ENCODE measurements at places on chromosomes 5 and 9. TPM values are rescaled to one million over a fixed set of nuclear protein-coding genes. Genes with fewer than 3 reads are reported as not detected.

GRCh38 chr5:88693071-88693932 is 189.7 kb downstream of the MEF2C start:
- H3K36me3 ChIP-seq, result no peaks in the 10 kb centered on the region
- 0 out of 2 replicates have a peak, but pooled peaks cover 2% of the 10 kb centered on the region for H3K27me3 ChIP-seq
- H3K27ac ChIP-seq, result no peak overlapping the region
- peaks cover 13% of the 10 kb centered on the region for H3K4me1 ChIP-seq

GRCh38 chr5:76733049-76733417 is 17.1 kb downstream of the F2R start:
- no peak for DNase-seq
- H3K4me3 ChIP-seq, result no peak overlapping the region
- H3K4me1 ChIP-seq, result no peaks in the 10 kb centered on the region
- no peak overlapping the region for H3K27ac ChIP-seq

GRCh38 chr9:130943777-130944176 is 4.7 kb upstream of the FIBCD1 start:
- no peaks in the 10 kb centered on the region for H3K36me3 ChIP-seq
- no peak overlapping the region for H3K4me3 ChIP-seq
- no peaks in the 10 kb centered on the region for H3K4me1 ChIP-seq

DNA sequence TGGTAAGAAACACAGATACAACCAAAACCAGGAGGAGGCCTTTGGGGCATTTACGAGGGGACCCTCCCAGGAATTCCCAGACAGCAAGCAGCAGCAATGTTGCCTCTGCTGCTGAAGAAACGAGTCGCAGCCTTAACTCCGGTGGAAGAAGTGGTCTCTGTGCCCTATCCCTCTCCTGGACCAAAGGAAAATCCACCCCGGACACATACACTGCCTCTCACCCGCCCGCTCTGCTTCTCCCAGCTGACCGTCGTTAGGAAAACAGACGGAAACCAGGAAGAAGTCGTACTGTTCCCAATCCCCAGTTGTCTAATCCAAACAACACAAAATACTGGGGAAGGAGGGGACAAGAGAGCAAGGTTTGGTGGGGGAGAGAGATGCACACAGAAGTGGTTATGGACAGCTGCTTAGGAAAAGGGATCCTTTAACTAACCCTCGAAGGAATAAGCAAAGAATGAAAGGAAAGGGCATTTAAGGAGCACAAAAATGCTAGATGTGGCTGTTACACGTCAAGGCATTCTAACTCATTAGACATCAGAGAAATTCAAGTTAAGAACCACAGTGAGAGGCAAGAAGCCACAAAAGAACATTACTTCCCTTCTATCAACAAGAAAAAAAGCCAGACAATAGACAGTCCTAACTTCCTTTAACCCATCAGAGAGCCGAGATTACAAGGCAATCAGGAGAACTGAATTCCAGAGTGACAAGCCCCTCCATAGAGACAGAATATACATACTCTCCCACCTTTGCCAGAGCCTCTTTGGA is 71.9 kb downstream of the ACTL7B start:
- H3K27me3 ChIP-seq, result no peaks in the 10 kb centered on the region
- no peaks in the 10 kb centered on the region for H3K36me3 ChIP-seq

DNA sequence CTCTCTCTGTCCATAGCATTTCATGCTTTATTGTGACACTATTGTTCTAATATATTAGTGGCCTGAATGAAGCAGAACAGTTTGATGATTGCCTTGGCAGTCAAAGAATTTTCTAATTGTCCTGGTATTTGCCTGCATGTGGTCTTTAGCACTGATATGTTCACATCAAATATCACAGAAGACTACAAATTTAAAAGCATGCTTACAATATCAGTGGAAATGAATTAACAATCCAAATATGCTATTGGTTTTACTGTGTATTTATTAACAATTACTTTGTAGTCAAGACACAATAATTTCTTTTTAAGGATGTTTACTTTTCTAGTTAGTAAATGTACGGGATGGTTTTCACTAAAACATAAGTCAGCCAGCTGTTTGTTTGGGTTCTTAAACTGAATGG is 18.3 kb downstream of the EFNA5 start:
- no peaks in the 10 kb centered on the region for H3K4me1 ChIP-seq
- H3K27me3 ChIP-seq, result no peaks in the 10 kb centered on the region
- H3K27ac ChIP-seq, result no peak overlapping the region
- DNase-seq, result no peak

DNA sequence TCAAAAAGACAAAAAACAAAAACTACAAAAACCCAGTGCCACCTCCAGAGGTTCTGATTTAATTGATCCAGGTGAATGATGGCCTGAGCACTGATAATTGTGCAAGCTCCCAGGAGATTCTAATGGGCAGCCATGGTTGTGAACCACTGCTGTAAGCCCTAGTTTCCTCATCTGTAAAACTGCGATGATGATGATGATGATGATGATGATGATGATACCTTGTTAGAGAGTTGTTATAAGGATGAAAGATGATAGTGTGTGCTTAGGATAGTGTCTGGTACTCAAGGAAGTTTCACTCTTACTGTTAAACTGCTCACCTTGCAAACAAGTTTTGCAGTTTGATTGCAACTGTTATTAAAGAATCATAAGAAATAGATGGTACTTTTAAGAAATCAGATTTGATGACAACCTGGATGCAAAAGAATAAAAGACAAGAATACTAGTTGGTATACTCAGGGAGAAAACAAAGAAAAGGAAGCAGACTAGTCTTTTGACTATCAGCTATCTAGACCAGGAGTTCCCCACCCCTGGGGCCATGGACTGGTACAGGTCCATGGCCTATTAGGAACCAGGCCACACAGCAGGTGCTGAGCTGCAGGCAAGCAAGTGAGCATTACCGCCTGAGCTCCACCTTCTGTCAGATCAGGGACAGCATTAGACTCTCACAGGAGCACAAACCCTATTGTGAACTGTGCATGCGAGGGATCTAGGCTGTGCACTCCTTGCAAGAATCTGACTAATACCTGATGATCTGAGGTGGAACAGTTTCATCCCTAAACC is 98.0 kb downstream of the OR2K2 start:
- H3K4me3 ChIP-seq, result no peak overlapping the region
- H3K4me1 ChIP-seq, result no peaks in the 10 kb centered on the region
- no peaks in the 10 kb centered on the region for H3K27me3 ChIP-seq
- no peak for DNase-seq

- H3K27ac ChIP-seq, result no peak overlapping the region
- DNase-seq, result no peak
- peaks cover 3% of the 10 kb centered on the region for H3K4me1 ChIP-seq
- H3K4me3 ChIP-seq, result no peak overlapping the region
These were observed 37.1 kb upstream of the RAPGEF6 start for GRCh38 chr5:131671994-131672655.

DNA sequence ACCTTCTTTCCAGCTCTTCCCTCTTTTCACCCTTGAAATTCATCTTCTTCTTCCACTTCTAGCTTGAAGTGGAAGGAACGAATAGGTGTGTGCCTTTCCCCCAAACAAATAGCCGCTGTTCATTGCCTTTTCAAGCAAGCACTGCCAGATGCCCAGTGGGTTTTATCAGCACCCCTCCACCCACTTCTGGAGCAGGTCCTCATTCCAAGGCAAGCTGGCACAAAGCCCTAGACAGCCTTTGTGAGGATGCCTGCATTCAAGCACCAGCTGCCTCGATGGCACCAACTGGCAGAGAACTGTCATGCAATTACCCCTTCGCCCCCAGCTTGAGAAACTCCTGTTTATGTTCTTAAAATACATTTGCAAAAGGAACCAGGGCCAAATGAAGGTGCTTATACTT is 36.5 kb downstream of the SERINC5 start:
- H3K4me3 ChIP-seq, result no peak overlapping the region
- no peak overlapping the region for H3K27ac ChIP-seq
- peaks cover 16% of the 10 kb centered on the region for H3K4me1 ChIP-seq

DNA sequence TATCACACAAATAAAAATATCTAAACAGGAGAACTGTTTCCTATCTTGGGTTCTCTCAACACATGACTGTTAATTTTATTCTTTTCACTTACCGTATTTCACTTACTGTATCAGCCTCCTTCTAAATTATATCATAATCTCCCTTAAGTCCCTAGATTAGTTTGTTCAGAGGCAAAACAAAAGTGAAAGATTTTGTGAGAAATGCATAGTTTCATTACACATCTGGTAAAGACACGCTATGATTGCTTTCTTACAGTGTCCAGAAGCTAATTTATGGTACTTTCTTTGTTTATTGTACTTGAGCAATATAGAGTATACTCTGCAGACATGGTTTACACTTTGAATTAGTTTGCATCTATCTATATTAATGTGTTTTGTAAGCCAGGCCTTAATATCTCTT is 159.7 kb upstream of the TLX3 start:
- no peak overlapping the region for H3K4me3 ChIP-seq
- DNase-seq, result no peak
- no peaks in the 10 kb centered on the region for H3K36me3 ChIP-seq
- no peaks in the 10 kb centered on the region for H3K4me1 ChIP-seq
- no peak overlapping the region for H3K27ac ChIP-seq

- no peak for DNase-seq
- H3K36me3 ChIP-seq, result no peaks in the 10 kb centered on the region
- H3K4me1 ChIP-seq, result peaks cover 13% of the 10 kb centered on the region
- no peak overlapping the region for H3K27ac ChIP-seq
- no peaks in the 10 kb centered on the region for H3K27me3 ChIP-seq
- H3K4me3 ChIP-seq, result no peak overlapping the region
These were observed 141.1 kb upstream of the SLC12A2 start for GRCh38 chr5:127942246-127943060.

DNA sequence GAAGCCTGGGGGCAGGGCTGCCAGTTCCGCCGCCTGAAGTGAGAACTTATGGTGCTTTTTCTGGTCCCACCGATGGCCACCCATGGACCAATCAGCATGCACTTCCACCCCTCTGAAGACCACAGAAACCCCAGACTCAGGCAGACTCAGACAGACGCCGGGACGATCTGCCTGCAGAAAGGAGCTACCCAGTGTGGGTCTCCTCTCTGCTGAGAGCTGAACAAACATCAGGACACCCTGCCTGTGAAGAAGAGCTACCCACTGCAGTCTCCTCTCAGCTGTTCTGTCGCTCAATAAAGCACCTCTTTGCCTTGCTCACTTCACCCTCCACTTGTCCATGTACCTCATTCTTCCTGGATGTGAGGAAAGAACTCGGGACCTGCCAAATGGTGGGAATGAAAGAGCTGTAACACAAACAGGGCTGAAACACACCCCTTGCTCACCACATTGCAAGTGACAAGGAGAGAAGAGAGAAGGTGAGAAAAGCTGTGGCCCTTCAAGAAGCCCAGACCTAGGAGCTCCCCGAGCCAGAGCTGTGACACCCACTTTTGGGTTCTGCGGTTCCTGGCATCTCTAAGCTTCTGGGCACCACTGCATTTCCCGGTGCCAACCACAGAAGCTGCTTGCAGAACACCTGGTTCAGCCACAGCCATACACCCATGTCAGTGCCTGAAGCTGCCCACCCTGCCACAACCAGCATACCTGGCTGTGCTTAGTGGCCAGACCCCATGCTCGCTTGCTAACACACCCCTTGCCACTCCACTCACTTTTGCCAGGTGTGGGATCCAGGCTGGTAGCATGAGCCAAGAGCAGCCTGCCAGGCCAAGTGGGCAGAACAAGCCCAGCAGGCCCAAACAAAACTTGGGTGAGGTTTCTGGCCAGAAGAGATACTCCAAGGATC is 114.3 kb upstream of the TSLP start:
- no peak for DNase-seq
- H3K27ac ChIP-seq, result no peak overlapping the region
- no peaks in the 10 kb centered on the region for H3K4me1 ChIP-seq
- H3K4me3 ChIP-seq, result no peak overlapping the region

DNA sequence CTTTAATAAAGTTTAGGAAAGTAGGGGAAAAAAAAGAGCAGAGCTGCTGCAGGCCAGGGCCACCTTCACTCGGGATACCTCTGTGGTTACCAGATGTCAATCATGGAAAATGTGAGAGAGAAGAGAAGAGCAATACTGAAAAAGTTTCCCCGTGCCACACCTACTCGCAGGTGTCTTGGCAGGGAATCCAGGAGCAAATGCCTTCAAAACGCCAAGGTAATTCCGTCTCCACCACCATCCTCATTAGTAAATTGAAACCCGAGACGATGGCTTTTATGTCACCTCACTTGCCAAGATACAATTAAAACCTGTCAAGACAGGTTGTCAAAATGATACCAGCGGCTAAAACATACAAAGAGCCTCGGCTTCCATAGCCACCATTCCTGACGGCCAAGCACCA is 49.7 kb downstream of the FAM81B start:
- H3K4me3 ChIP-seq, result no peak overlapping the region
- H3K27me3 ChIP-seq, result no peaks in the 10 kb centered on the region
- no peak overlapping the region for H3K27ac ChIP-seq
- H3K4me1 ChIP-seq, result no peaks in the 10 kb centered on the region

Gene KCNIP1
- total RNA-seq, result 0.29 TPM

Gene FOXD4L6
- 0.30 TPM for total RNA-seq

Gene RNF224
- not detected for total RNA-seq

Gene FYB1
- total RNA-seq, result 2.7 TPM

Gene ORM2
- not detected for total RNA-seq

All from Karpas-422 (cell line).